ENCODE measurements at places on chromosomes 11 and 22.

DNA sequence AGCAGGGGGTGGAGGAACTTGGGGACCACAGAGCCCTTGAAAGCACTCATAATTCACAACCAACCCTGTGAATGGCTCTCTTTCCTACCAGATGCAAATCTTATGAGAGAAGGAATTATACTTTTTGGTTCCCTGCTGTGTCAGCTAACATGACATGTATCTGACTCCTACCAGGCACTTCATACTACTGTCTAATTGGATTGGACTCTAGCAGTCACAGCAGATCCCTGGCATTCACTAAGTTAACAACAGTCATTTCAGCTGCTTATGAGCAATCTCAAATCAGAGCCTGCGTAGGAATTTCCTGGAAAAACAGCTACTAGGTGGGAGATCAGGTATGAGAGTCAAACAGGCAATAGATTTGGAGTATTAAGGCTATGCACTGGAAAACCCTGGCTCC is 11.1 kb upstream of the ENDOD1 start:
- DNase-seq, result peak; percentile 88

- no peak for DNase-seq
Measured at GRCh38 chr11:58999291-58999680, 60.0 kb downstream of the GLYATL1 start.

GRCh38 chr11:78762105-78762504 is 187.4 kb upstream of the NARS2 start:
- no peak for DNase-seq

DNA sequence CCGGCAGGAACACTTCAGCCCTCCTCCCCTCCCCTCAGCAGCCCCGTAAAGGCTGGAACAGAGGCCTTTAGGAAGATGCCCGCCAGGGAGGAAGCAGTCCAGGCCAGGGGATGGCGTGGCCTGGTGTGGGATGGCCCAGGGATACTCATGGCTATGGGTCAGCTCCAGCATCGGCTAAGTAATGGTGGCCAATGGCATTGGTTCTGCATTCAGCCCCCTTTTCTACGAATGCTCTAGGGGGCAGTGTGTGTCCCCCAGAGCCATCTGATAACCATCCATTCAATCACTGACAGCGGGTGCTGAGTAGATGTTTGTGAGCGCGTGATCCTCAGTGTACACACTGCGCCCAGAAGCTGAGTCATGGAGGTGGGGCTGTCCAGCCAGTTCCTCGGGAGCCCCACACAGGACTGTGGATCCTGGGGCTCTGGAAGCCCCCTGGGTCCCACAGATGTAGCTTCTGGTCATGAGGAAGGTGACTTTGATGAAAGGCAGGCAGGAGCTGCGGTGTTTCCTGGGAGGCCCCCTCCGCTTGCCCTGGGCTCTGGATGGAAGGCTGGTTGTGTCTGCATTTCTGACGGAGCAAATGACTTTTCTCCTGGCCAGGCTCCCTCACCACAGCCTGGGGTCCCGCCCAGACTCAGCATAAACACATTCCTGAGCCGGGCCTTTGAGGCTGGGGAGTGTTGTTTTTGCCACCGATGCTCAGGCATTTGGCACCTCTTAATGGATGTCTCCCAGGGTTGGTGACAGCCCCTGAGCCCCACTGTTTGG is 46.5 kb downstream of the FBLN1 start:
- no peak for DNase-seq

DNA sequence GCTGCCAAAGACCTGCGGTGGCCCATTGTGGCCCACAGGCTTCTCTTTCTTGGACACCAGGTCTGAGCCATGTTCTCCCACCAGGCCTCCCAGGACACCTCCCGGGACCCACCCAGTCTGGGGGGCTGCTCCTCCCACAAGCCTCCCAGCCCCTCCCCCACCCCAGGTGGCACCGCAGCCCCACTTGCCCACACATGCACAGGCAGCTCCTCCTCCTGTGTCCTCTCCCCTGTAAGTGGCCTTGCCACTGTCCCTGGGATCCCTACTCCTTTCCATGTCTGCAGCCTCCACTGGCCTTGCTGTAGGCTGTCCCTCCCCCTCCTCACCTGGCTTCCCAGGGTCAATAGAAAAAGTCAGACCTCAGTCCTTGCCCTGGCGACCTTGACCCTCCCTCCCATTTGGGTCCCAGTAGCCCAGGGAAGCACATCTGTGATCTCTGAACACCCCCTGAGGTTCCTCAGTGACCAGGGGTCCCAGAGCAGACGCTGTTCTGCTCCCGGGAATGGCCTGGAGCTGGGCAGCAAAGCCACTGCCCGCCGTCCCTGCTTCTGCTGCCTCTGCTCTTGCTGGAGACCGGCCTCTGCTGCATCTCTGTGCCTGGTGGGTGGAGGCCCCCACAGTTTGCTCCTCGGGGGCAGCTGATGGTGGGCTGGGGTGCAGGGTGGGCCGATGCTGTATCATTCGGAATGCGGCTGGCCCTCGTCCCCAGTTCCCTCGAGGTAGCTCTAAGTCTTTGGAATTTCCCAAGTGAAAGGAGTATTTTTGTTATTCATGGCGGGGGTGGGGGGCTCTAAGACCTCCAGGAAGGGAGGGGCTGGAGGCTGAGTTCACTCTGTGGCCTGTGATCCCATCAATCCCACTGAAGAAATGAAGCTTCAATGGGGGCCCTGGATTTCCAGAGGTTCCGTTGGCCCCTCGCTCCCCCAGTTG is 43.6 kb downstream of the ARHGAP8 start:
- no peak for DNase-seq

DNA sequence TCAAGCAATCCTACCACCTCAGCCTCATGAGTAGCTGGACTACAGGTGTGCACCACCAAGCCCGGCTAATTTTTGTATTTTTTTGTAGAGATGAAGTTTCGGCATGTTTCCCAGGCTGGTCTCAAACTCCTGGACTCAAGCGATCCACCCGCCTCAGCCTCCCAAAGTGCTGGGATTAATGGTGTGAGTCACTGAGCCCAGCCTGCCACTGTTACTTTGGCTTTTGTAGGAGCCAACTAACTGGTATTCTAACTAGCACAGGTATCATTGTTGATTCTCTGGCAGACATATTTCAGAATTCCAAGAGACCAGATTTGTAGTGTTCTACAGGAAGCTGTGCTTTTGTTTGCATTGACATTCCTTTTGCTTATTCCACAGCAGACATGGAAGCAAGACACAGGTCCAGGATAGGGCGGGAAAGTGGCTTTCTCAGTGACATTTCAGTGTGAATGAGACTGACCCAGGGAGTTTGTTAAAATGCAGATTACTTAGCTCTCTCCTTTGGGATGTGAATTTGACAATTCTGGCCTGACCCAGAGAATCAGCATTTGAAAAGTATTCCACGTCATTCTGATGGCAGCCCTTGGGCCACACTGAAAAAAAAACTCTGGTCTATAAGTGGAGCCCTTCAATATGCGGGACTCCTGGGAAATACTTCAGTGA is 52.2 kb upstream of the PAX6 start:
- DNase-seq, result no peak

DNA sequence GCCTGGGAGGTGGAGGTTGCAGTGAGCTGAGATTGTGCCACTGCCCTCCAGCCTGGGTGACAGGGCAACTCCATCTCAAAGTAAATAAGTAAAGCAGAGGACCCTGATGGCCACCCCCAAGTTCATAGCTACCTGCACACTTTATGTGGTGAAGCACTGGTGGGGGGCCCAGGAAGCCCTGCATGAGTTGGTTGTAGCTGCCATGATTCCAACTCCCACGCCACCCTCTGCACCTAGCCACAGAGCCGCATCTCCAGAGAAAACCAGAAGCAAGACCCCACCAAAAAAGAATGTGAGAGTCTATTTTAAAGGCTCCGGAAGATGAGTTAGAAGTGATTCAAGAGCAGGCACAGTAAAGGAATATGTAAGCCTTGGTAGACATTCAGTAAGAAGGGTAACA is 20.4 kb upstream of the TMA7B start:
- no peak for DNase-seq
